Upper lobe of right lung (tissue), 1 donor: ENCODE measurements at places on chromosomes 11 and 22. TPM values are rescaled to one million over a fixed set of nuclear protein-coding genes. Genes with fewer than 3 reads are reported as not detected.

The NOX4 gene
- 2.7 TPM for total RNA-seq

The PGAP2 gene
- total RNA-seq = 25.0 TPM

The C11orf21 gene
- 6.5 TPM for total RNA-seq

The CRACR2B gene
- 34.3 TPM for total RNA-seq

- DNase-seq = no peak
These were observed 18.9 kb upstream of the CARD18 start for GRCh38 chr11:105158436-105158835.

DNA sequence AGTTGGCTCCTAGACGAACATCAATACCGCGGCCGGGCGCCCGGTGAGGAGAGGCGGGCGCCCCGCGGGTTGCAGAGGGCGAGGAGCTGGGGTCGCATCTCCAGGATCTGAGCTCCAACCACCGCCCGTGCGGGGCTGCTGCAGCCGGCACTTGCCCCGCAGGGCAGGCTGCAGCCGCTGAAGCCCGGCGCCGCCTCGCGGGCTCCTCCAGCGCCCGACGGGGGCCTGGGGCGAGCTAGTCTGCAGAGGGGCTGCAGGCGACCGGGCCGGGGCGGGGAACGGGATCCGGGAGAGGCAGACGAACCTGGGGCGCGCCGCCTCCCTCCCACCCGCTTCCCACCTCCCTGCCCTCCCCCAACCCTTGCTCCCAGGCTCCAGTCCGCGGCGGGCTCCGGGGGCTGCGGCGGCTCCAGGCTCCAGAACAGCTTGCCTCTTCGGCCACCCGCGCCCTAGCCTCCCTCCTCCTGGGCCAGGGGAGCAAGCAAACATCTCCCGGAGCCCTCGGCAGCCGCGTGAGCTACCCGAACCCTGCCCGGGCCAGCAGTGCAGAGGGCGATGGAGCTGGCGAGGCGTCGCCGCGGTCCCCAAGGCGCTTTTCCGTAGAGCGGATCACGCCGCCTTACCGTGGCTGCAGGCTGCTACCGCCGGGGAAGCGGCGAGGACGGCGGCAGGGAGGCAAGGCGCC, 802 bp downstream of the TENM4 start:
- DNase-seq = peak; percentile 70

DNA sequence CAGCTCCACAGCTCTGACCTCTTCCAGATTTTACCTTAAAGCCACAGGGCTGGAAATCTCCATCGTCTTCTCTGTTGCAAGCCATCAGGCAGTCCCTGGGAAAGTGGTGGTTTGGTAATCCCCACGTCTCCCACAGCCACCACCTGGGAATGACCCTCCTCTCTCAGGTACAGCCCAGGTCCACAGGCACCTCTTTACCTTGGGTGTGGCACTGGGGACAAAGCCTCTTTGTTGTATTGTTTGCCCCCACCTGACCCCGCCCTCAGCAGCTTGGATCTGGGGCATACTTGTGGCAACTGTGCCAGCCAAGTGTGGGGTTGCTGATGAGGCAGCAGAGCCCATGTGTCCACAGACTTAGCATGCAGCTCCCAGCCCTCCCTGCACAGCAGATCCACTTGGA, 77.6 kb downstream of the LRRC32 start:
- DNase-seq = no peak

DNA sequence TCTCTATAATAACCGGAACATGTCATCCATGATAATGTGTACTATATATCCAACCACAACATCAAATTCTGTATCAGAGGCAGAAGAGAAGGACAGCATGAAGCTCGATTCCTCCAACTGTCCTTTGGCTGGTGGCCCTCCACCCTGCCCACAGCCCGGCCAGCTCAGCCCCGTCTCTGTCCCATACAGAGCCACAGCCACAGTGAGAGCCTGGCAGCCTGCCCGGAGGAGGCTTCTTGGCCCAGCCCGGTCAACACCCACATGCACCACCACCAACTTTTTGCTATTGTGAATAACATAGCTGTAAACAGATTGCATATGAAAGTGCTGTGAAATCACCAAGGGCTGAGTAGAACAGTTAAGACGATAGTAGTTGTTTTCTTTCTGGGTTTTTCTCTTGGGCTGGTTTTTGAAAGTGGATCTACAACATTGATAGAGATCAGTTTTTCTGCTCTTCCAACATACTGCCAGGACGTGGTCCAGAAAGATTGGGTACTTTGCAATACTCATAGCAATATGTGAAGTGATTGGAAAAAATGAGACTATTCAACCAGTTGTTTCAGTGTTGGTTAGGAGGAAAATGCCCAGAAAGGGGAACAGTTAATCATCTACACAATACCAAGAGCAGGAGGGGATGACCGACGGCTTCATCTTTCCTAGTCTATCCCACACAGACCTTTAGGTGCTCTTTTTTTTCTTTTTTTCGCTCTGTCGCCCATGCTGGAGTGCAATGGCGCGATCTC, 6.9 kb upstream of the TUBA8 start:
- no peak for DNase-seq

DNA sequence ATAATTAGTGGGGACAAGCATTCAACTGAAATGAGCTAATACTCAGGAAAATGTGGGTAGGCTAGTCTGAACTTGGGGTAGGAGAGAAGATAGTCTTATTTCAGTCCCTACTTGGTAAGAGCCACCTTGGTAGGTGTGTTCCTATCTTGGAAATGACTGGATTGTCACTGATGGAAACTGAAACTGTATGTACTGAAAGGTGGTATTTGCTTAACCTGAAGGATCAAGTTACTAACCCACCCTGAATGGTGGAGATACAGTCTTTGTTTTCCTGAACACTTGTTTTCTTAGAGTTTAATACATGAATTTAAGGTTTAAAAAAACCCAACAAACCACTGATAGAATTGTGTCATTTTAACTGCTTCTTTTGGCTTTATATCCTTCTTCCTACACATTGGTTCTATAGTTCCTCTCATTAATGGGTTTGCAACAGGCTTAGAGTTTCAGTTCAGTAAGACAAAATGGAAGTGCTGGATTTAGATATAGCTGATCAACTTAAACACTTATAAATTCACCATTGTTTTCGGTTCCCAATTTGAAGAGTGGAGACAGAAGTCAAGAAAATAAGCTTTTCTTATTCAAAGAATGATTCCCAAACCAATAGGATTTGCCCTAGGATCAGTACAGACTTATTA, 4.2 kb downstream of the FAR1 start:
- DNase-seq = no peak

DNA sequence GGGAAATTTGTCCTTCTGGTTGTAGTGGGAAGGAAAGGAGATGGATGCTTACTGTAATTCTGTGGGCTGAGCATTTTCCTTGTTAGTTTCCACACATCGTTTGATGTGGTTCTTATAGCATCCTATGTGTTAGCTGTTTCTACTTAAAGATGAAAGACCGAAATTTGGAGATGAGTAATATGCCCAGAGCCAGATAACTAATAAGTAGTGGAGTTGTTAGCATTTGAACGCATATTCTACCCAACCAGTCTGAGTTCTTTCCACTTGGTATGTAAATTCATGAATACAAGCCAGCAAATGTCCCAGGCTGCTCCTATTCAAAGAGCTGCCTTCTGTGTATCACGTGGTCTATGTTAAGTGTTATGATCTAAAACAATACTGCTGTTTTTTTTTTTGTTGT, 14.6 kb downstream of the SPECC1L start:
- no peak for DNase-seq

DNA sequence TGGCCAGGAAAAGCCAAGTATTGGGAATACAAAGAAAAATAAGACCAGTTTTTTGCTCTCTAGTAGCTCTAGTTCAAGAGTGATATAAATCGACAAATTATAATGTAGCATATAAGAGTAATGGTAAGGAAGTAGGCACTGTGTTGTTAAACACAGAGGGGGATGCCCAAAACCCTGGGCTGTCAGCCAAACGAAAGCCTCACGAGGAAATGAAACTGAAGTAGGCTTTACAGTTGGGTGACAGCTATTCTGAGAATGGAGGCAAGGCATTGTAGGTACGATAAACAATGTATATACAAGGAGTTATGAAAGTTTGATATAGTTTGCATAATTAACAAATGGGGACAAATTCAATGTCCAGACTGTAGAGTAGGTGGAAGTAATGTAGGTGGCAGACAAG, 176.4 kb downstream of the FAM181B start:
- no peak for DNase-seq

GRCh38 chr11:71979094-71979493, 19.6 kb upstream of the IL18BP start:
- DNase-seq = no peak

- no peak for DNase-seq
These were observed 606.6 kb downstream of the TBC1D22A start for GRCh38 chr22:47369020-47369419.

DNA sequence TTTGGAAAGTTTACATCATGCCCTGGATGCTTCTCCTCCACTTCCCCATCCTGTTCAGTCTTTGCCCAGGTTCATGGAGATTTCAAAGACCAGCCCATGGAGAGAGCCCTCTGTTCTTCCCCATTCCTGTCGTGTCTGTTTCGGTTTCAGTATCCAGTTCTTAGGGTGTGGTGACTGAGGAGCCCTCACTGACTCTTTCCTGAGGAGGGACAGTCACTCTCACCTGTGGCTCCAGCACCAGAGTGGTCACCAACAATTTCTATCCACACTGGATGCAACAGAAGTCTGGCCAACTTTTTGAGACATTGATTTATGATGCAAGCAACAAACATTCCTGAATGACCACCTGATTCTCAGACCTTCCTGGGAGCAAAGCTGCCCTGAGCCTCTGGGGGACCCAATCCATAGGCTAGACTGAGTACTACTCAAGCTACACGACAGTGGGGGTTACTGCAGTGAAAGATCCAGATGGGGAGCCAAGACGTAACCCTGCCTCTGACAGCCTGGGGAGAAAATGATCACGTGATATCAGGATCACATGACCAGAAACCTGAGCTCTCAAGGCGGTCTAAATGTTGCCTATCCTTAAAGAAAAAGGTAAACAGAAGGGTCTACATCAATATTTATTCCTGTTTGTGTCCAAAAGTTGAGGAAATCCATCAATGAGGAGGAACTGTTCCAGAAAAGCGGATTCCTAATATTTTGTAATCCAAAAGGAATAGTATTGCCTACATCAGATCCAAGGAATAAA, 76.2 kb upstream of the VPREB1 start:
- DNase-seq = no peak

DNA sequence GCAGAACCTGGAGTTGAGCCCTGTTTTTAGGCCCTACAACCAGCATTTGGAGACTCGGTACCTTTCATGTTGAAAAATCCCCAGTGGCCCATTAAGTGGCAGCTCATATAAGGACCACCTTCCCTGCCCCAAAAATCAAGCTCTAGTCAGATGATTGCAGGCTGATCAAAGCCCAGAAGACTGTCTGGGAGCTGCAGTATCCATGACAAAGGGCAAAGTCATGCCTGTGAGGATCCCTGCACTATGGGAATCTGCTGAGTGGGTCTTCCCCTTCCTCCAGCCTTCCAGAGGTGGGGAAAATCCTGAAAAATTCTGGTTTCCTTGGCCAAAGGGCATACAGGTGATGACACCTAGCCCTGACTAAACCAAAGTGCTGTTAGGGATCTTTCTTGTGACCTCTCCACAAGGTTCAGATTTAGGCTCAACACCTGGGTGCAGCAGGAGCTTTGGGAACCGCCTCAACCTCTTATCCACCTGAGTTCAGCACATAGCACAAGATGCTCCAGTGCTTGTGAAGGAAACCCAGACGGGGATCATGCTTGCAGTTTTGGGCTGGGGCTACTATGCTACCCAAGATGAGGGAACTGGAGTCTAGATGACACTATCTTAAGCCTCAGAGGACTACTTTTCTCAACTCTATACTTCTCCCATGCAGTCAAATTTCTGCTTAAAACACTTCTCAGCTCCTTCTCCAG, 1.2 kb upstream of the TRIM3 start:
- no peak for DNase-seq

- DNase-seq = no peak
These were observed 351 bp upstream of the AKIP1 start for GRCh38 chr11:8910649-8911026.

DNA sequence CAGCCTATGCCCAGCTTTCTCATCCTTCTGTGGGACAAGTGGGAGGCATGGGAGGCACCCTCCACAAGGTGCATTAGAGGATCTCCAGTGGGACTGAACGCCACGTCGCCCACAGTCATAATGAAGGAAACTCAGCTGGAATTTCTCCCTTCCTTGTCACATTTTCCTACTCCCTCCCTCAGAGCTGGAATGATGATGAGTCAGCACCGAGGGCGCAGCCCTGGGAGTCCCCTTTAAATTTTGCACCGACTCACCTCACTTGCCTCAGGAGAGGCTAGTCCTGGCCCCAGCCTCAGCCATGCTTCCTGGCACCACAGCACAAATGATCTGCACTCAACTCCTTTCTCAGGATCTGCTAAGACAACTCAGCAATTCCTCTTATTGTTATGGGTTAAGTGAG, 34.3 kb downstream of the DBX1 start:
- no peak for DNase-seq

DNA sequence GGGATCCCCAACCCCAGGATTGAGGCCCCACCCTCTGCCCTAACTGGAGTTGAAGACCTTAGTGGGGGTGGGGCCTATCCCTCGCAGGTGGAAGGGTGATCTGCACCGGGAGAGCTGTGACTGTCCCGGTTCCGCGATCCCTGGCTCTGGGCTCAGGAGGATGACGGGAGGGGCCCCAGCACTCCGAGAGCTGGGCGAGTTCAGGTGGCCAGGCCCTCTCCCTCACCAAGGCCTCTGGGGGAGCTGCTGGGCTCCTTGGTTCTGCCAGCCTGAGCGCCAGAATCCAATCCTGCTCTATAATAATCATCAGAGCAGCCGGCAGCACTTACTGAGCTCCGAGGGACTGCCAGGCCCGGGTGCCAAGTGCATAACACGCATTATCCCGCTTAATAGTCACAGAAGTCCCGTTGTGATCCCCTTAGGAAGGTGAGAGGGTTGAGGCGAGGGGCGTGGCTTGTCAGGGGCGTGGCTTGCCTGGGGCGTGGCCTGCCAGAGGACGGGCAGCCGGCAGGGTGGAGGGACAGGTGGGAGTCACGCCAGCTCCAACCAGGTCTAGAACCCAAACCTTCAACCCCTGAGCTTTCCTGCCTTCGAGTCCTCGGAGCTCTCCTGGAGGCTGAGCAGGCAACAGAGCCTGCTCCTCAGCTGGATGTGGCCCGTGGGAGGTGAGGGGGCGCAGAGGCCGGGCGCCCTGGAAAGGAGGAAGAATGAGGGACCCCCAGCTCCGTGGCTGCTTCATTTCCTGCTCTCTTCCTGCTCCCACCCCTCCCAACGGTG, 7.3 kb upstream of the SYT7 start:
- peak; percentile 86 for DNase-seq
